Renal cortical epithelial cell (primary cell): ENCODE measurements at places on chromosomes 12 and 14. TPM values are rescaled to one million over a fixed set of nuclear protein-coding genes. Genes with fewer than 3 reads are reported as not detected.

DNA sequence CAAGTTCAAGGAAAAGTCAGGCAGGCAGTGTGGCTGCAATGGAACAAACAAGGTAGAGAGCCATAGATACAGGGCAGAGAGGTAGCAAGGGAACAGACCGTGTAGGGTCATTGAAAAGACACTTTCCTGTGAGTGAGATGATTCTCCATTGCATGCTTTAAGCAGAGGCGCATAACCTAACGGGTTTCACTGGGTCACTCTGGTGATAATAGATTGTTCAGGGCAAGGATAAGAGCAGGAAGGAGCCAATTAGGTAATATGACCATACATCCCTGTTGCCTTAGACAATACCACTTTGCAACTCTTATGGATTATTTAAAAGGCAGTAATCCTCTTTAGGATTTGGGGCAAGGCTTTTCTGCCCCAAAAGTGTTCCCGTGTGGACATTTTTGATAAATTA is 214.1 kb downstream of the PTPRO start:
- DNase-seq = no peak

DNA sequence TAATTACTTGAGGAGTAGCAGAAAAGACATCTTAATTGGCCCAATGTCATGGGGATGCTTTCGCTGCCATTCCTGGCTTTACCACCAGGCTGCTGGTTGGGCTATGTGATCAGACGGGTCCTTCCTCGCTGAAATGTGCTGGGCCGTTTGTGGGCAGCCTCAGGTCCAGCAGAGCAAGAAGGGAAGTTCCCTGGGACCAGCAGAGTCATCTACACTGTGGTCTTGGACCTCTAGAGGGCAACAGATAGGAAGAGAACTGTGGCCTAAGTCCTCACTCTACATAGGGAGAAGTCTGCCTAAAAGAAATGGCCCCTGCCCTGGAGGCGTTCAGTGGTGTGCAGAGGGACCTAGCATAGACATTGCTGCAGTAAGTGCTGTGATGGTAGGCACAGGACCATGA is 10.9 kb downstream of the EVL start:
- peak; percentile 38 for DNase-seq

DNA sequence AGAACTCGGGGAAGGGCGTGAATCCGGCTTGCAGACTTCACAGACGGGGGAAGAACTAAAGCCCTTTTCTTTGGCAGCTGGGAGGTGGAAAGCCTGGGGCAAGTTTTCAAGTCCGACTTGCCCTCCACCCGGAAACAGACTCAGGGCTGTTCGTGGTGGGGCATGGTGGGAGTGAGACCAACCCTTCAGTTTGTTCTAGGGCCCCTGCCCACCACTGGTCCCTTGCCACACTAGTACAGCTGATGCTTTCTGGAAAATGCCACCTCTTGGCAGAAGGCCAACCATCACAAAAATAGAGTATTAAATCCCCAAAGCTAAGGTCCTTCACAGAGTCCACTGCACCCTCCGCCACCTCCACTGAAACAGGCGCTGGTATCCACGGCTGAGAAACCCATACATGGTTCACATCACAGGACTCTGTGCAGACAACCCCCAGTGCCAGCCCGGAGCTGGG is 50.4 kb upstream of the DDX11 start:
- DNase-seq = no peak

DNA sequence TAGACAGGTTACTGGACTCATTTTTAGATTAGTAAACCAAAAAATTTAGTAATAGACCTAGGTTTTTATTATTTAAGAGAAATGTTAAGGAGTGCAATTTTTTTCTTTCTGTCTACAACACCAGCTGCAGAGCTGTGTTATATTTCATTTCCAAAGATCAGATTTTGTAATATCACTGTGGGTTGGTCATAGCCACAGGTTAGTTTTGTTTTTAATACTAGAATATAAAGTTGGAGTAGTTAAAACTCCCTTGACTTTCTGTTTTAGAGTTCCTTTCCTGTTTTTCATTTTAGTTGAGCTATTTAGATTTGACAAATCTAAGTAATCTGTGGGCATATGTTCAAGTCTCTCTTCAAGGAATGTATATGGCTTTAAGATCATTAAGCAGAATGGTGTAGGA is 30.7 kb upstream of the GARIN2 start:
- no peak for DNase-seq

DNA sequence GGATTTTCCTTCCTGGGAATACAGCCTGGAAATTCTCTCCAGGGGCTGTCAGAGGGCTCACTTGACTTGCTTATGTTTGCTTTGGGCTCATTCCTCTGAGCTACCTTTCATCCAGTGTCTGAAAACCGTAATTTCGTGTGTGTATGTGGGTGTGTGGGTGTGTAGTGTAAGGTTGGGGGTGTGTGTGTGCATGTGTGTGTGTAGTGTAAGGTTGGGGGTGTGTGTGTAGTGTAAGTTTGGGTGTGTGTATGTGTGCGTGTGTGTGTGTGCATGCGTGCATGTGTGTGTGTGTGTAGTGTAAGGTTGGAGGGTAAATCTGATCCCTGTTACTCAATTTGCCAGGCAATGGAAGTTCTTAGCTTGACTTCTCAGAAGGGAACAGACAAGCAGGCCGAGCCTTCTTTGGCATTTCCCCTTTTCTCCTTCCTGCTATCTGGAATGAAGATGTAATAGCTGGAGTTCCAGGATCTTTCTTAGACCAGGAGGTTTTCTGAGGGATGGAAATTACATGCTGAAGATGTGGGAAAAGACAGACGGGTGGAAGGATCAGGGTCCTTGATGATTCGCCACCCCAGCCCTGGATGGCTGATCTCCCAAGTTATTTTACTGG is 15.5 kb upstream of the BEGAIN start:
- DNase-seq = no peak

- DNase-seq = peak; percentile 43
These were observed 26.0 kb upstream of the TMTC2 start for GRCh38 chr12:82660541-82661325.

- no peak for DNase-seq
These were observed 1090.2 kb downstream of the BCL11B start for GRCh38 chr14:98181768-98182167.

DNA sequence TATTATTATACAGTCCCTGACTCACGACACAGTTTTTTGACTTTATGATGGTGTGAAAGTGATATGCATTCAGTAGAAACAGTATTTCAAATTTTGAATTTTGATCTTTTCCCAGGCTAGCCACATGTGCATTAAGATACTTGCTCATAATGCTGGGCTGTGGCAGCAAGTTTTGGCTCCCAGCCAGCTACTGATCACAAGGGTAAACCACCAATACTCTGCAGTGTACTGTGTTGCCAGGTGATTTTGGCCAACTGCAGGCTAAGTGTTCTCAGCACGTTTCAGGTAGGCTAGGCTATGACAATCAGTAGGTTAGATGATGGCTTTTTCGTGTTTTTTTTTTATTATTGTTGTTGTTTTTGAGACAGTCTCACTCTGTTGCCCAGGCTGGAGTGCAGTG is 69.4 kb upstream of the ACTN1 start:
- DNase-seq = peak; percentile 53

DNA sequence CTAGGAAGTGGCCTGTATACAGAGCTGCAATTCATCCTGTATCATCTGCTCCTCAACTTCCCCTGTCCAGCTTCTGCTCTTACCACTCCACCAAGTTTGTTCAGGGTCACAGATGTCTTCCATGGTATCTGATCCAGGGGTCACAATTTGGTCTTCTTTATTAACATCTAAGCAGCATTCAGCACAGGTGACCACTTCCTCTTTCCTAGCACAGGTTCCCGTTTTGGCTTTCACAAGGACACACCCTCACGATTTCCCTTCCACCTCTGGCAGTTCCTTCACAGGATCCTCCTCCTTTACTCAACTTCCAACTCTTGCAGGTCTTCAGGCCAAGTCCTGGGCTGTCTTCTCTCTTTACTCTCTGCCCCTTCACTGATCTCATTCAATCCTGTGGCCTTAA is 93.6 kb downstream of the TTC7B start:
- DNase-seq = no peak

GRCh38 chr14:33554988-33555387 is 395.9 kb downstream of the EGLN3 start:
- peak; percentile 19 for DNase-seq

DNA sequence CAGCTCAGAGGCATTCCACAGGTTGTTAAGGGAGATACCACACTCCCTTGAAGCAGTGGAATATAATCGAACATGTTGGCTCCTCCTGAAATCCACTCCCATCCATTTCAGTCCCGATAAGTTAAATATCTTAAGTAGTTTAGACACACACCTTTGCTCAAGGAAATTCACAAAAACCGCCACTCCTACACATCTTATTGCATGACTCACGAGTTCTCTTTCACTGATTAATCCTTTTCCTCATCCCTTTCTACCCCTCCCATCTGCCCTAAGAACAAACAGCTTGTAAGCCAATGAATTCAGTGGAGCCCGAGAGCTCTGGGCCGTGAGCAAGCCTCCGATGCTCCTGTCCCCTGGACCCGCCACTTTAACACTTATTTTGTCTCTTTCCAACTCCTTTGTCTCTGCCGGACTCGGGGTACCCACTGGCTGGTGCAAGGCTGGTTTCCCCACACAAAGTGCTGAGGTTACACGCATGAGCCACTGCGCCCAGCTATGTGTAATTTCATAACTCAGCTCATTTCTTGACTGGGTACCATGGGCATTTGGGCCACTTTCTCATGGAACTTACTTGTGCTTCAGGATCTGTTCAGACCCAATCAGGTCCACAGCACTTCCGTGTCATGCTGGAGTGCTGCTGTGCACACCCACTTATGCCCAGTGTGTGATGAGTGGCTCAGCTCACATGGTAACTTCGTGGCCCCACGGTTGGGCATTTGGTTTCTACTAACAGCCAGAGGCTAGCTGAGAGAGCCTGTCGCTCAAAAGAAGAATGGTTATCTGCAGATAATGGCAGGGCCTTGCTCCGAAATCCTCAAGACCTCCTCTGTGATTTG is 171.8 kb upstream of the ALG10B start:
- peak; percentile 91 for DNase-seq

GRCh38 chr14:72555609-72556000 is 338.3 kb downstream of the DPF3 start:
- DNase-seq = no peak

DNA sequence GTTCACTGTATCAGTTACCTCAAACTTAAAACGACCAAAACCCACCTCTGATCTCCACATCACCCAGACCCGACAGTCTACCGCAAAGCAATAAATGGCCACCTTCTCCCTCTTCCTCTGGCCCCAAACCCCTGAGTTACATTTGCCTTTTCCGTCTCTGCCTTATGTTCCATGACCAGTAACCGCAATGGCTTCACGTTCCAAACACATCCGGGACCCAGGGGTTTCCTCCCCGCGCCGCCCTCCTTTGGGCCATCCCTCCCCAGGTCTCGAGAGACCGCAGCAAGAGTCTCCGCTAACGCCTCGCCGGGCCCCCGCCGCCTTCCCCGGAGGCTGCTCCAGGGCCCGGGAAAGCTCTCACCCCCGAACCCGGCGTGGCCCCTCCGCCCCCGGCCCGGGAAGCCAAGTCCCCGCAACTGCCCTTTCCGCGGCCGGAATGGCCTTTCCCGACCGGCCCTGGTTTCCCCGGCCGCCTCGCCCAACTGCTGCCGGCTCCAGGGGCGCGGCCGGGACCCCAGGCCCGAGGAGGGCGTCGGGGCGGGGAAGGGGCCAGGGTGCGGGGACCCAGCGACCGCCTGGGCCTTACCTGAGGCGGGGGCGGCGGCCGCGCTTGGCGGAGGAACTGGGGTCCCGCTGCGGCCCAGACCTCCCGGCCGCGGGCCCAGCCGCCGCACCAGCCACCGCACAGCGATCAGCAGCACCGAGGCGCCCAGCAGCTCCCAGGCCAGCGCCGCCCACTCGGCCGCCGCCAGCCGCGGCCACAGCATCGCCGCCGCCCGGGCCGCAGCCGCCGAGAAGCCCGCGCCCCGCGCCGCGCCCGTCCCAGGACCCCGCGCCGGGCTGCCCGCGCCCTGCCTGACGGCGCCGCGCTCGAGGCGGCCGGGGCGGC is at the start of gene ANKLE2:
Gene ANKLE2, minus strand, starts transcription at position 801 of the 889 bp plus-strand sequence. Its CDS starts 34 bp downstream, at position 767.
- DNase-seq = peak; percentile 63

DNA sequence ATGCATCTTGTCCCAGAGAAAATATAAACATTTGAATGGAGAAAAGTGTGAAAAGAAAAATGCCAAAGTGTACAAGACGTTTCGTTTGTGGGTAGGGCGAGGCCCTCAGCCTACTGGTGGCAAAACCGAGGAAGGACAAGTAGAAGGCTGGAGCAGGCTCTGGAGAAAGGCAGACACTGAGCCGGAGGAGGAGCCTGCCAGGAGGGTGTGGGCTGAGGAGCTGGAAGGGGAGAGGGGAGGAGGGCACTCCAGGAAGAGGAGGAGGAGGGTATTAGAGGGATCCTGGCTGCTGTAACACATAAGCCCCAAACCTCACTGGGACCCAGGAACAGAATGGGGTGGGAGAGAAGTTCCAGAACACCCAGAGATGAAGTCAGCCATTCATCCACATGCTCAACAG is 47.7 kb downstream of the CLMN start:
- DNase-seq = no peak

DNA sequence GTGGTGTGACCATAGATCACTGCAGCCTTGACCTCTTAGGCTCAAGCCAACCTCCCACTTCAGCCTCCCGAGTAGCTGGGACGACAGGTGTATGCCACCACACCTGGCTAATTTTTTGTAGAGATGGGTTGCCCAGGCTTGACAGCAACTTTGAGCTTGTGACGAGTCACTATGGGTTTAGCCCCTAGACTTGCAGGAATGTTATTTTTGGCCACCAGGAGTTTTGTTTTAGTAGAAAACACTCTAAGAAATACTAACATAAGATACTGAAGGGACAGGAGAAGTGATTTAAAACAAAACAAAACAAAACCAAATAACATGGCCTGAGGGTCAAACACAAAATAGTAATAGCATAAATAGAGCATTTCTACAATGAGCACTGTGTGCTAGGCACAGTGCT is 26.4 kb downstream of the SETD3 start:
- no peak for DNase-seq

DNA sequence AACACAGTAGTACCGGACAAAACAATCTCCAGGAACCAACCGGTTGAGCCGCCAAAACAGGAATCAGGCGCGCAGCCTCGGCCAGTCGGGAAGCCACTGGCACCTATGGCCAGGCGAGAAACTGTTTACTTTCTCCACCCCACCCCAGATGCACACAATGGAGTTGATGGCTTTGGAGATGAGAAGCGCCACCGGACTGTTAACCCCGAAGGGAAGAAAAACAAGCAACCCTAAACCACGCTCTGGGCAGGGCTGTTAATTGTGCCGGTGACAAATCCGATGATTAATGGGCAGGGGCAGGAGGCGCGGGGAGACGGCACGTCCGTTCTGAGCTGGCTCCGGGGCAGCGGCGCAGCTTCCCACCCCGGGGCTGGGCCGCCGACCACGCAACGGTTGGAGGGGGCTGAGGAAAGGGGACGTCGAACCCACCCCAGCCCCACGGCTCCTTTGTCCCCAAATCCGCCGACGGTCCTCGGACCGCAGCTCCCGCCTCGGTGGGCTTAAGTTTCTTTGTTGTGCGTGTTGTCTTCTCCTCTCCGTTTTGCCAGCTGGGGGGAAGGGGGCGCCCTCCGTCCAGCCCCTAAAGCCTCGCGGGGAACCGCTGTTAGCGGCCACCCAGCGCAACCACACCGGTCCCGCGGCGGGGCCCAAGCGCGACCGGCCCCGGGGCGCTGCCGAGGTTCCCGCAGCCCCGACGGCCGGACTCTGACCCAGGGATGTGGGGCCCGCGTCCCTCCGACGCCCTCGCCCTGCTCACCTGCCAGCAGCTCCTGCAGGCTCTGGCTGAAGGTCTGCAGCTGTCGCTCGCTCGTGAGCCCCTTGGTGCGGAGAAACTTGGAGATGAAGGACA is 790 bp downstream of the BTG1 start:
- DNase-seq = peak; percentile 67

ERP27 gene
- 0.75 and 2.8 TPM in 2 replicates for total RNA-seq

IL22 gene
- total RNA-seq = not detected in 2 replicates

TMEM132D gene
- total RNA-seq = under 0.01 and 0.05 TPM in 2 replicates

DPF3 gene
- total RNA-seq = 3.0 TPM in 2 replicates

LPAR5 gene
- total RNA-seq = 0.17 TPM in 1 of 2 replicates, not detected in the other

SLC35E3 gene
- 4.5 and 7.0 TPM in 2 replicates for total RNA-seq

RHOJ gene
- total RNA-seq = 0.10 TPM in 1 of 2 replicates, not detected in the other

CISTR gene
- total RNA-seq = not detected in 2 replicates

PDZRN4 gene
- total RNA-seq = 0.17 and 0.25 TPM in 2 replicates
